ENCODE measurements at places on chromosomes 16 and 17.

DNA sequence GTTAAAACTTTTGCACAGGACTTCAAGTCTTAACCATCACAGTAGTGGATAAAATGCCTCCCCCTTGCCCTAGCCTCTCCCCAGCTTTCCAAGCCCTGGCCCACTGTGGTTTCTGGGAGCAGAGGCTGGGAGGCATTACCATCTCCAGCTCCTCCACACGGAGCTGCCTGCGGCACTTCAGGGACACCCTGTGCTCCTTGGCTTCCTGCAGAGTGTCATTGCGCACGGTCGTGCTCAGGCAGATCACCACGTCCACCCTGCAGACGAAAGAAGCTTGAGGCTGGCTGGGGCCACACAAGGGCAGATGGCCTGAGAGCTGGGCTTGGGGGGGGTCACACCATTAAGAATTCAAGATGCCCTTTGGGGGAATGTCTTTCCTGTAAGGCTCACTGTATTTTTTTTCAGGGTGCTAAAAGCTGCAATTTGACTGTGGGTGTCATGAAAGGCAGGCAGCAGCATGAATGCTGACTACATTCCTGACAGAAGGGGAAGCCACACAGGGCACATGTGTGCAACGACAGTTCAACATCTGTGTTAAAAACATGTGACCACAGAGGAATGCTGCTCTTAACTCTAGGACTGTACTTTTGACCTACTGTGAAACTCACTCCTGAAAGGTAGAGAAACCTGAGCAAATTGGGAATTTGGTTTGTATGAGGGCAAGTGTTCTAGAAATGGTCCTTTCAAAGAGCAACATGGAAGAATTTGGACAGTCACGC is 47.7 kb upstream of the CLEC18B start:
- no peak for DNase-seq

DNA sequence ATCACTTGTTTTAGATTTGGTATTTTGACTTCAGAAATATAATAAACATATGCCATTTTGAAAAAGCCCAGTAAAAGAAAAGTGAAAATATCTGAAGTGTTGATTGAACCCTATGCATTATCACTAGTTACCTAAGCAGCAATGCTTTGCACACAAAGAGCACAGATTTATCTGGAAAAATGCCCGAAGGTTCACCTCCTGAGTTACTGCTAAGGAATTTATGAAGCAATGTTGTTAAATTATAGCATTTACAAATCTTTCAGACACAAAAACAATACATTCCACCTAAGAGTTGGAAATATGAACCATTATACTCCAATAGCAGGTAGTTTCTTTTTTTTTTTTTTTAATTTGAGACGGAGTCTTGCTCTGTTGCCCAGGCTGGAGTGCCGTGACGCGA is 38.9 kb upstream of the GHDC start:
- no peak for DNase-seq

DNA sequence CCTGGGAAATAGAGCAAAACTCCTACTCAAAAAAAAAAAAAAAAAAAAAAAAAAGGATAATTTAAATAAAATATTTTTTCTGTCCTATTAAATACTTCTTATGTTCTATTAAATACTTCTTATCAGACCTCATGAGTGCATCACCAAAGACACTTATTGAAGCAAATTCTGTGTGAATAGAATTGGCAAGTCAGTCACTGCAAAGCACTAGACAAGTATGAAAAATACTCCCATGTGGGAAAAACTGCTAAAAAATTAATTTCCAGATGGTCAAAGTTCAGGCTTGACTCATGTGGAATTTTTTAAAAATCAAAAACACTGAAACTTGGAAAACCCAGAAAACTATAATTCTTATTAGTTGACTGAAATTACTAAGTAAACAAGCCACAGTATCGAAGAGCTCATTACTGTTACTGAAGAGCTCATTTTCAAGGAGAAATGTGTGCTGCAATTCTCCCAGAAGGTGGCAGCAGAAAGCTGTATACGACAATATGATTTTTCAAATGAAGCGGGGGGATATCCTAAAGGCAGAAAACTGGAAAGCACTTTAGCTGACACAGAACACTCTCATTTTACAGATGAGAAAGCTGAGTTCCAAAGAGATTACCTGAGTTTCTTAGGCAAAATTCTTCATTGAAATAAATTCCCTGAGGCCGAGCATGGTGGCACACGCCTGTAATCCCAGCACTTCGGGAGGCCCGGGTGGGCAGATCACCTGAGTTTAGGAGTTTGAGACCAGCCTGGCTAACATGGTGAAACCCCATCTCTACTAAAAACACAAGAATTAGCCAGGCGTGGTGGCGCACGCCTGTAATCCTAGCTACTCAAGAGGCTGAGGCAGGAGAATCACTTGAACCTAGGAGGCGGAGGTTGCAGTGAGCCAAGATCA is 15.9 kb upstream of the FBXO47 start:
- no peak for DNase-seq

DNA sequence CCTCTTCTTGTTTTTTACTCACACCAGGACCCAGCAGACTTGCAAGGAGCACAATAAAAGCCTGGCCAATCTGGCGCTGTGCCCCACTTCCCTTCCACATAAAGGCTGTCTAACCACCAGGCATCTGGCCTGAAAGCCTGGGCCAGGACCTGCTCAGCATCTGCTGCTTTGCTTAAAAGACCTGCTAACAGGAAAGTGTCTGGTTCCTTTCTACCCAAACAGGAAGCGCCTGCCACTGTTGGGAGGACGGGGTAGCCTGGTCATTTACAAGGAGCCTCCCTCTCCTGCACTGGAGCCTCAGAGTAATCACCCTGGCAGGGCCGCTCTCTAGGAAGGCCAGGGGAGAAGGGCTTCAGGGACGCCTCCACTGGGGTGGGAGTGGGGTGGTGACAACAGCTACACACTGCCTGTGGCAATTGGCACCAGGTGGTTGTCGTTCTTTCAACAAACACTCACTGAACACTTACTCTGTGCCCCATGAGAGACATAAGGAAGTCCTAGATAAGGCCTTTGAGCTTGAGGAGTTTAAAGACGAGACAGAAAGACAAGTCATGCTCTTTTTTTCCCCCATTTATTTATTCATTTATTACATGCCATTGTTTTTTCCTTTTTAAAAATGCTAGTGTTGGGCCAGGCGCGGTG is 6.3 kb upstream of the MMP28 start:
- DNase-seq: no peak

- DNase-seq: no peak
Measured at GRCh38 chr17:48747445-48748363, 19.2 kb upstream of the HOXB13 start.

DNA sequence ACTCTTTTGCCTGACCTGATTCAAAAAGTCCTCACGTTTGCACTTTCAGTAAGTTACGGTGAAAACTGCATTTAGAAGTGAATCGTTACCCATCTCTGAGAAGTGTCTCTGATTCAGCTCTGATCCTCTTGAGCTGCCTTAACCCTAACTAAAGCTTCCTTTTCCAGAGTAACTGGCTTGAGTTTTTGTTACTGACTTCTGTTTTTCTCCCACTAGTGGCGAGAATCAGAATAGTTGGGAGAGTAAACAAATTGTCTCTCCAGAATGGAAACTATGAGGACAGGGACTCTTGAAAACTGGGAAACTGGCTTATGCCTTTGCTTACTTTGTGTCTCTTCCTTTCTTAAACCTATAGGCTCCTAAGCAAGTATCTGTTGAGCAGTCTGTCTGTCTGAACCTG is 31.3 kb upstream of the KPNB1 start:
- DNase-seq: no peak

GRCh38 chr17:77319211-77320043 is 178.7 kb downstream of the SEC14L1 start:
- DNase-seq: peak; percentile 25

GRCh38 chr16:85462714-85463611 is 150.2 kb upstream of the GSE1 start:
- DNase-seq: no peak

DNA sequence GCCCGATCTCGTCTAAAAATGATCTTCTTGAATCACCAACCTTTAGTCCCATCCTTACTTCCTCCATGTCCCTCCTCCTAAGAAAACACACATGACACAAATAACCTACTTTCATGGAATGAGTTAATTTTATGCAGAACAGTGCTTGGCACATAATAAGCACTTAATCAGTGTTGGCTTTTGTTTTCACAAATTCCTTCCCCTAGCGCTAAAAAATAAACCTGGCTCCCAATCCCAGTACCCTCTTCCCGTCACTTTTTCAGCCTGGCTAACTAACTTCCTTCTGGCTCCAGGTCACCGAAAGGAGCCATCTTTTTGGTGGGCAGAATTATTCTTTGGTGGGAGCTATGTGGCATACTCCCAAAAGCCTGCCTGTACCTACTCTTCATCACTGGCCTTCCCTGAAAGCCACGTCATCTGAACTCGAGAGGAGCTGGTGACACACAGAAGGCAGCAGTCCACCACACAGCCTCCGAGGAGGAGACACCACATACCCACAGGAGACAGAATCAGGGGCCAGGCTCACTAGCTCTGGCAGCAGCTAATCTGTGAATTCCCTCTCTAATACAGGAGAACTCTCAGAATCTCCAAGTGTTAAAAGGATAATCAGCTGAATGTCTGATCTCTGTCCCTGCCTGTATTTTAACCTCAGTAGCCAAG is 114.5 kb downstream of the SMG6 start:
- DNase-seq: no peak

DNA sequence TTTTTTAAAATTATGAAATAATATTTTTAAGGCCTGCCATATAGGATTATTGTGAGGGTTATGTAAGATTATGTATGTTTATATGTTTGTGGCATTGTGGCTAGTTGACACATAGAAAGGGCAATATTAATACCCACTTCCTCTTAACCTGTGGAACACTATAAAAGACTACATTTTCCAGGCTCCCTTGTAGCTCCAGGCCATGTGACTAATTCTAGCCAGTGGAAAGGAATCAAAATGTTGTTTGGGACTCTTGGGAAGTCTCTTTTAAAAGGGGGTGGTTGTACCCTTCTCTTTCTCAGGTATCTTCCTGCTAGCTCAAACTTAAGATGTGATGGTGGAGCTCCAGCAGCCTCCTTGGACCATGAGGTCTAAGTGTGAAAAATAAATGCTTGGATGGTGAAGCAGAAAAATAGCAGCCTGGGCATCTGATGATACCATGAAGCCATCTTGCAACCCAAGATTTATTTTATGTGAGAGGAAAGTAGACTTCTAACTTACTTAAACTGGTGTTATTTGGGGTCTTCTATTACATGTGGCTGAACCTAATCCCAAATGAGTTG is 39.2 kb downstream of the TEKT5 start:
- DNase-seq: no peak

DNA sequence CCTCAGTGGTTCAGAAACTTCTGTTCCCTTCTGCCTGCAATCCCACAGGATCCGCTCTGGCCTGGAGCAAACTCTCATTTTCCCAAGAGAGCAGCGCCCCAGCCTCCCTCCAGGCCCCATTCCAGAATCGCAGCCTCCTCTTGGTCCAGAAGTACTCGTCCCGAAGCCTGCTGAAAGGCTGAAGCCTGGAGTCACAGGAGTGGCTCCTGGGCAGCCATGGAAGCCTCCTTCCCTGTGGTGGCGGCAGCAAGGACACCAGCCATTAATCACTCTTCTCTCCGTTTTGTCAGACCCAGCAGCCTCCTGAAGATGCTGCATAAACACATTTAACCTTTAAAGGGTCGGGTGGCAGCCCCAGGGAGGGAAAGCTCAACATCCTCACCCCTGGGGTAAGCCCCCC is 66.9 kb upstream of the TNRC6C start:
- no peak for DNase-seq

DNA sequence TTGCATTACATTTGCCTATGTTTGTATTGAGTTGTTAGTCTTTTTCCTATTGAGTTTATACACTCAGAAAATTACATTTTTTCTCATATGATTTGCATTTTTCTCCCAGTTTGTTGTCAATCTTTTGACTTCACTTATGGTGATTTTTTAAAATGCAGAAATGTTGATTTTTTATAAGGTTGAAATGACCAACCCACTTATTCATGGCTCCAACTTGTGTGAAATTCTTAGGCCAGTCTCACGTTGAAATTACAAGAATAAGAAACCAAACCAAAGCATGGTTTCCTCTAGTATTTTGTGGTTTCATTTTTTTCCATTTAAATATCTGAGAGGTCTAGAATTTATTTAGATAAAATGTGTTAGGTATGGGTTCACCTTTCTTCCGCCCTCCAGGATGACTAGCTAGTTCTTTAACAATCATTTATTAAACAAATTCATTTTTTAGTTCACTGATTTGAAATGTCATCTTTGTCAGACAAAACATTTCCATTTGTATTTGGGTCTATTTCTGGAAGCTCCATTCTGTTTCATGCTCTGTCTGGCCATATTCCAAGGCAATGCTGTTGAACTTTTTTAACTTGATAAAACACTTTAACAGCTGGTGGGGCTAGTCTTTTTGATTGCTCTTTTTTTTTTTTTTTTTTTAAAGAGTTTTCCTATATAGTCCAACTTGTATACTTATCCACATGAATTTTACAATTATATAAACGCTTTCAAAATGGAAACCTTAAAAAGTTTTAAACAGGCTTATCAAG is 40.0 kb downstream of the FAM20A start:
- no peak for DNase-seq

DNA sequence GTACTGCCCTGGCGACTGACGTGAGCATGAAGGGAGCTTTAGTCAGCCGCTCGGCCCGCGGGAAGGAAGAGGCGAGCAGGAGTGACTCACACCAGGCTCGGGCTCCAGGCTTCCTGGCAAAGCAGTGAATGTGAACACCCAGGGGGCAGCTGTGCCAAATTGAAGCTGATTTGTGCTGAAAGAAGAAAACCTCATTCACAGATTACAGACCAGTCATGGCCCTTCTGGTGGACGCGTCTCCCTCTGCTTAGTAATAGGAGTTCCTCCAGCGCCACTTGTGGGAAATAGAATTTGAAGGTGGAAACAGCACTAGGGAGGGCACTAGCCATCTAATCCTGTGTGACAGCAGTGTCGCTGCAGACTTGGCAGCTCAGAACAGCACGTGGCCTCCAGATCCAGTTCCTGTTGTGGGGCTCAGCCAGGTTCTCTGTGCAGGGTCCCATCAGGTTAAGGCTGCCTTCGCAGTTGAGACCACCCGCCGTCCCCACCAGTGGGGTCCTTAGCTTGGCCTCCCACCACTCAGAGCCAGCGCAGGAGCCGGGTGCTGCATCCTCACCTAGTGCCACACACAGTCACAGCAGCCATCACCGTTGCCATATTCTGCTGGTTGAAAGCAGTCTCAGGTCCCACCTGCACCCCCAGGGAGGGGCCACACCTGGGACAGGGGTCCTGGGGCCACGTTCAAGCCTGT is 164.5 kb upstream of the CHMP6 start:
- no peak for DNase-seq

DNA sequence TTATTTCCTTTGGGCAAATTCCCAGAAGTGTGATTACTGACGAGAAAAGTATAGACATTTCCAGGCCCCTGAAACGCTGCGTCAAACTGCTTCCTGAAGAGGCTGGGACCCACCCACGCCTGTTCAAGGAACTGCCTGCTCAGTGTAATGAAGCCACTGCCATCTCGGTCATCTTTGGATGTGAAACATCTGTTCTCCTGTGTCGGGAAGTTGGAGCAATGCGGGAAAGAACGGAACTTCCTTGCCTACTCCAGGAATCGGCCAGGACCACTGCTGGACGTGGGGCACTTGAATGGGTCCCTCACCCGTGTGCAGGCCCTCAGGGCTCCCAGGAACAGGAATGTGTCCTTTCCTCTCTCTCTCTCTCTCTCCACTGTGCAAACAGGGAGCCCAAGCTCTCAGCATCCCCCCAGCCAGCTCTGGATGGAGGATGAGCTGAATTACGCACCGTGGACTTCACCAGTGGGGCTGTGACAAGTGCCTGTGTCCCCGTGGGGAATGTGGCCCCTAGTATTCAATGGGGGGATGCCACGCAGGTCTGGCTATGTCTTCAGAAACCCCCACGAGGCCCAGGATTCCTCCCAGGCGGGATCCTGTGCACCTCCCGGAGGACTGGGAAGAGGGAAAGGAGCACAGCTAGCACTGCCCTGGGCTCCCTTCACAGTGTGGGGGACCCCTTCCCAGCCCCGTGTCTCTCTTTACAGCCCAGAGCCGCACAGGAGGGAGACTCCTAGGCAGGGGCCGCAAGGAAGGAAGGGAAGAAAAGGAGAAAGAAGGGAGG is 18.3 kb upstream of the LITAF start:
- no peak for DNase-seq
